NB4 (cell line): ENCODE measurements at places on chromosomes 6 and 20.

GRCh38 chr6:128482642-128483041 lies 37.8 kb downstream of the PTPRK start:
- DNase-seq, result no peak

- DNase-seq, result no peak
Measured at GRCh38 chr6:153963352-153963751, 75.7 kb upstream of the OPRM1 start.

DNA sequence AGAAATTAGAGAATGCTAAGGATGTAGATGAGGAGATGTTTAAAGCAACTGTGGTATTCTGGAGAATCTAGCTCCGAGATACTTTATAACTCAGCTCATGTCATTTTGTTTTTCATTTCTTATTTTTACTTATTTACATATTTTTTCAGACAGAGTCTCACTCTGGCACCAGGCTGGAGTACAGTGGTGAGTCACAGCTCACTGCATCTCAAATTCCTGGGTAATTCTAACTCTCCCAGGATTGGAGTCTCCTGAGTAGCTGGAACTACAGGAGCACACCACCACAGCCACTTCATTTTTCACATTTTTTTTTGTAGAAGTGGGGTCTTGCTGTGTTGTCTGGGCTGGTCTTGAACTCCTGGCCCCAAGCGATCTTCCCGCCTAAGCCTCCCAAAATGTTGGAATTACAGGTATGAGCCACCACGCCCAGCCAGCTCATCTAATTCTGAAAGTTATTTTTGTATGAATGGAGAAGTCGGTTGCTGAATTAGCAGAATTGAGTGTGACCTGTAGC lies 94.3 kb upstream of the FAM8A1 start:
- DNase-seq, result no peak

DNA sequence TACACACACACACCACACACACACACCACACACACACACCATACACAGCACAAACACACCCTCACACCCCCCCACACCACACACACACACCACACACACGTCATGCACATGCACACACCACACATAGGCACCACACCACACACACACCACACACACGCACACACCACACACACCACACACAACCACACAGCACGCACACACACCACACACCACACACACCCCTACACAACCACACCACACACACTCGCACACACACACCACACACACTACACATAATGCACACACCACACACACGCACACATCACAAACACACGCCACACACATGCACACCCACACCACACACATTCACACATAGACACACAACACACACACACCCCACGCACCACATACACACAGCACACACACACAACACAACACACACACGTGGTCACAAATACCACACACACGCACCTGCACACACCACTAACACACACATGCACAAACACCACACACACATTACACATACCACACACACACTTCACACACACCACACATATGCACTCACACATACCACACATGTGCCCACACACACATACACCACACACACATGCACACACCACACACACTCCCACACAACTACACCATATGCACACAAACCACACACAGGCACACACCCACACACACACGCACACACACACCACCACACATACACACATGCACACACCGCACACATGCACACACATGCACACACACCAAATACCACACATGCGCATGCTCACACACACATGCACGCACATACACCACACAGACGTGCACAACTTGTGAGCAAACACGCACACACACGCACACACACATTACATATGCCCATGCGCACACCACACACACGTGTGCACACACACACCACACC lies 9.4 kb upstream of the ACSS1 start:
- DNase-seq, result no peak

DNA sequence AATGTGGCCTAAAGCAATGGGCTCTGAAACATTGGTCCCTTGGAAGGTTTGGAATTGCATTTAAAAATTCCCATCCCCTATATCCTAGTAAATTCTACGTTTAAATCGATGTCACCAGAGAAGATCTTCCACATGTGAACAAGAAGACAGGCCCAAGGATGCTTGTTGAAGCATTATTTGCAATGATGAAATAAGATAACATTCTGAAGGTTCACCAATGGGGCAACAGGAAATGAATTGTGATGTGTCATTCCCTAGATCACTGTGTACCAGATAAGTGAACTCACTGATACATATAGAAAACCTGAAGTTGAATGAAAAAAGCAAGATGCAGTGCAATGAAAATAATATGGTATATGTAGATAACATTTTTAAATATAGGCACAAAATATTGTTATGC lies 464.3 kb upstream of the BTBD3 start:
- DNase-seq, result peak; percentile 49

DNA sequence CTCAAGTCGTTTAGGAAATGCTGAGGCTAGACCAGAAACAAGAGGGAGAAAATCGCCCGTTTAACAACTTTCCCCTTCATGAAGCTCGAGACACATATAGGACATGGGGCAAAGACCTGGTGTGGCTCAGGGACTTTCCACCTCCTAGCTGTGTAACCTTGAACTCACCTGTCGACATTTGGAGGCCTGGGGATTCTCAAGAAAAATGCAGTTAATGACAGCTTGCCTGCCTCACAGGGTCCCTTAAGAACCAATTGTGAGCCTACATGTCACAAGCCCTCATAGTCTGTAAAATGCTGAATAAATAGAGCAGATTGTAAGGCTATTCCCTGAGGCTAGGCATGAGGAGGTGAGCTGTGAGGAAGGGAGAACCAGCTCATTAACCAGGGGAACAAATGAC lies 35.1 kb downstream of the MGME1 start:
- no peak for DNase-seq

DNA sequence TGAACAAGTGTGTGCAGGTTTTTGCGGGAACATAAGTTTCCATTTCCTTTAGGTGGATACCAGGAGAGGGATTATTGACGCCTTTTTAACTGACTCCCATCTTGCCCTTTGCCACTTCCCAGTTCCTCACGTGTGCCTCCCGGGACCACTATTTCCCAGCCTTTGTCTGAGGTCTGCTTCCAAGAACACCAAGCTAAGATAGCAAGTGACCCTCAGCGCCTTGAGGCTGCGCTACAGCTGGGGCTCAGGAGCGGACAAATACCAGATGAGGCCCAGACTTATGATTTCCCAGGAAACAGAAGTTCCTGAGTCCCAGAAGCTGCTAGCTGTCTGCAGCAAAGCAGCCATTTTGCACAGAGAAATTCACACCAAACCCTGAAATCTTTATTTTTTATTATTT lies 216.7 kb downstream of the SYNDIG1 start:
- DNase-seq, result no peak

GRCh38 chr6:157533048-157533871 lies 152.3 kb downstream of the ZDHHC14 start:
- peak; percentile 31 for DNase-seq

DNA sequence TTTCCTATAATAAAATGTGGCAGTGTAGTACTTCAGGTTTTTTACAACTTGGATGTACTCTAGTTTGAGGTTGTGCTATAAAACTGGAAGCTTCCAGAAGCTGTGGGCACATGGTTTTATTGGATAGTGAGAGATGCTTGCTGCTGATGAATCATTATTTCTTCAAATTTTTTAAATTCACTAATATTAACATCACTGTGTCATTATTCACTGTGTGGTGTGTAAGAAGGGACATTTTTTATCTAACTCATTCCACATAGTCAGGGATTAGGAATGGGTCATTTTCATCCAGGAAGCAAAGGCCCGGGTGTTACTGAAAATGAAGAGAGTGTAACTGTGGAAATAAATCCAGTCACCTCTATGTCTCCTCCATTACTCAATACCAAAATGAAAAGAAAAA lies 421.0 kb downstream of the TENT5A start:
- DNase-seq, result no peak

DNA sequence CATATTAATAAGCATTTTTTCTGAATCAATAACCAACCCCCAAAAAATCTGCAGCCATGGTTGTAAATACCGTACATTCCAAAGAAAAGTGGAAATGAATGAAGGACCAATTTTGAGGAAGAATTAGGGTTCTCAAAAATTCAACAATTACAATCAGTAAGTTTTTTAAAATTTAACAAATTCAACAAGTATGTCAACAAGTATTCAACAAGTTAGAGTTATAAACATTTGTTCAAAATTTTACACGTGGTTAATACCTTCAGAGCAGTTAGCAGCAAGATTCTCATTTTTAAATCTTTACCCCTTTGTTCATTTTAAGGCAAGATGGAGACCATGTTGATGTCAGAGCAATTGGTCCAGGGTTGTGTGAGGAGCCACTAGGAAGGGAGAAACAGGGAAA lies 27.6 kb upstream of the ANKEF1 start:
- DNase-seq, result no peak

DNA sequence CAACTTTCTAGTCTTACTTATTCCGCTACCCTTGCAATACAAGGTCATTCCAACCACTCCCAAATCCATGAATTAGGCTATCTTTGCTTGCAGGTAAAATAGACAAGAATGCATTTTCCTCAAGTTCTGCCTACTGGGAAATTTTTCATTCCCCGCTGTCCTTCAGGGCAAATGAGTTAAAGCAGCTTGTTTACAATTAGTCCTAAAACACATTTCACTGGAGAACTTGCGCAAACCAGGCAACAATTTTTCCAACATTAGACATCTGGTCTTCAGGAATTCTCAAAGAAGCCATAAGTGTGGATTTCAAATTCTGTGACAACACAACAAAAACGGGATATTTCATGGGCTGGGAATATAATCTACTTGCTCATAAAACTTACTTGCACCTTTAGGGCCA lies 20.4 kb downstream of the SPINT4 start:
- DNase-seq, result no peak

DNA sequence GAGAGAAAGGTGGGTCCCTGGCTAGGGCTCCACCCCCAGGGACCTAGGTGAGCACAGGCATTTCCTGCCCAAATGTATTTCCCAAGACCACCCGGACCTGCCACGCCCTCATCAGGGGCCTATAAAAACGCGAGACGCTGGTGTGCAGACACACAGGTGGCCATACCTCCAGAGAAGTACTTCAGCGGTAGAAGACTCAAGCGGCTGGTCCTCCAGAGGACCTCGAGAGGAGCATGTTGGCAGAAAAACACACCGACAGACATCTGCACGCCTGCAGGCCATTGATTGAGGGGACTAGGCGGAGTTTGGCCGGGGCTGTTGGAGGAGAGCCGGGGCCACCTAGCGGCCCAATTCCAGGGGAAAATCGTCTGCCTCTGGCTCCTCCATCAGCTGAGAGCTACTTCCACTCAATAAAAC lies 695.8 kb upstream of the MMS22L start:
- peak; percentile 25 for DNase-seq

GRCh38 chr6:106501960-106502371 lies 127.3 kb downstream of the RTN4IP1 start:
- peak; percentile 44 for DNase-seq

GRCh38 chr6:19013026-19013705 lies 626.0 kb downstream of the RNF144B start:
- no peak for DNase-seq

DNA sequence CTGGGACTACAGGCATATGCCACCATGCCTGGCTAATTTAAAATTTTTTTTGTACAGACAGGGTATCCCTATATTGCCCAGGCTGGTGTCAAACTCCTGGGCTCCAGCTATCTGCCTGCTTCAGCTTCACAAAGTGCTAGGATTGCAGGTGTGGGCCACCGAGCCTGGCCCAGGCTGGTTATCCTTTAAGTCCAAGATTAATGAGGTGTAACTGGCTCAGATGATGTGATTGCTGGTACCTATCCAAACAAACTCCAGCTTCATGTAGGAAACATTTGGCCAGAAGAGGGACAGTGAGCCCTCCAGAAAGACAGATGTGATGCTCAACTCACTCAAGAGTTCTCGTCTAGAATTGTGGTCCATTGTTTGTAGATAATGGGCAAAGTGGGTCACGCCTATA lies 9.2 kb upstream of the ZNF318 start:
- DNase-seq, result no peak

DNA sequence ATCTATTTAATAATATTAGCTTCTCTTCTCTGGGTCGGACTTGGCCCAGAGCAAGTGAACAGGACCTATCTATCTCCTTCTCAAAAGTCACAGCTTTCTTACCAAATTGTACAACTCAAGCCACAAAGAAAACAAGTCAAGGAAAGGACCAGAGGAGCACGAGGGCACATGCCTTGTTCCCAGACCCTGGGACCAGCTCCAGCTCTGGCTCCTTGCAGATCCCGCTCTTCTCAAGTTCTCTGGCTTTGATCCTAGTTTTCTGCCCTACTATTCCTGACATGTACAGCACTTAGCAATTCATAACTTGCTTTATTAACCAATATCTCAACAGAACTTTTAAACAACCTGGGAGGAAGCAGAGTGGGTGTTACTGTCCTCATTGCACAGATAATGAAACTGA lies 185.9 kb downstream of the ESR1 start:
- no peak for DNase-seq

GRCh38 chr6:24188578-24189080 lies 62.6 kb downstream of the NRSN1 start:
- no peak for DNase-seq

GRCh38 chr6:133704371-133704770 lies 184.5 kb upstream of the TCF21 start:
- no peak for DNase-seq

GRCh38 chr6:33602180-33602579 lies 18.9 kb upstream of the ITPR3 start:
- DNase-seq, result no peak

DNA sequence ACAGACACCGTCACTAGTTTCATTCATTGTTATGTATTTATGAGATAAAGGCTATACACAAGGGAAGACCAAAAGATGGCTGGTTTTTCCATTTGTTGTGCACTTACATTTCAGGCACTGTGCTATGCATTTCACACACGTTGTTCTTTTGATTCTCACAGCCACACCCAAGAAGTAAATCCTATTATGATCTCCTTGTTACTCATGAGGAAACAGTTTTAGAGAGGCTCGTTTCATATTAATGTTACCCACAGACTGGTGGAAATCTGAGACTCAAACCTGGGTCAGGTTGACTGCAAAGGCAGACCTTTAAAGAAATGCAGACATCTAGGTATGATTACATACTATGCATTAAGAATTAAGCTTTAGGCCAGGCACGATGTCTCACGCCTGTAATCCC lies 34.9 kb downstream of the SHLD1 start:
- DNase-seq, result no peak

- DNase-seq, result no peak
Measured at GRCh38 chr20:50728486-50728980, 2.8 kb upstream of the PARD6B start.

GRCh38 chr20:17629025-17629424 lies 53.0 kb downstream of the RRBP1 start:
- DNase-seq, result no peak

DNA sequence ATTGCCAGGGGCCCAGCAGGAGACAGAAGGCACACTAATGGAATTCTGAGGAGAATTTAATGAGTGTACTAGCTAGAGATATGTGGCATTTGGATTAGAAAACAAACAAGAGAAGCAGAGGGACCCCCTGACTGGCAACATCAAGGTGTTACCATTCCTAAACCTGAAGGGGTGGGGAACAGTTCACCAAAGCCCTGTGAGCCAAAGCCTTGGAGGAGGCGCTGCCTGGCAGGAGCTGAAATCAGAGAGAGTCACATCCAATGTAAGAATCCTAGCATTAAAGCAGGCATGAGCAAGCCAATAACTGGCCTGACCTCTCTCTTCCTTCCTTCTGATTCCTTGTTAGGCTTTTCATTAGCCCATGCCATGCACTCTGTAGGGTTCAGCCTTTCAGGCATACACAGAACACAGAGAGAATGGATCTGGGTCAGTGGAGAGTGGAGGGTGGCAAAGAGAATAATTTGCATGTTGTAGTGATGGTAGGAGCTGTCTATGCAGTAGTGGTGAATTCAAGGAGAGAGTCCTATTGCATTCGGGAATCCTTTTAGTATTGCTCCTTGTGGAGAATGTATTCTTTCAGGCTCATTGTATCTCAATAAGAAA lies 367.2 kb upstream of the MAN1A1 start:
- DNase-seq, result no peak
